ENCODE measurements at places on chromosomes 13 and 19. TPM values are rescaled to one million over a fixed set of nuclear protein-coding genes. Genes with fewer than 3 reads are reported as not detected.
A peak's percentile ranks its signal among the peaks of the same experiment; 100 is the strongest.

GRCh38 chr13:90798381-90798780 lies 549.1 kb upstream of the MIR17HG start:
- no peaks in the 10 kb centered on the region for H3K4me1 ChIP-seq
- no peak for DNase-seq
- no peaks in the 10 kb centered on the region for H3K36me3 ChIP-seq
- no peak overlapping the region for H3K27ac ChIP-seq

The IGSF23 gene
- total RNA-seq: not detected

DNA sequence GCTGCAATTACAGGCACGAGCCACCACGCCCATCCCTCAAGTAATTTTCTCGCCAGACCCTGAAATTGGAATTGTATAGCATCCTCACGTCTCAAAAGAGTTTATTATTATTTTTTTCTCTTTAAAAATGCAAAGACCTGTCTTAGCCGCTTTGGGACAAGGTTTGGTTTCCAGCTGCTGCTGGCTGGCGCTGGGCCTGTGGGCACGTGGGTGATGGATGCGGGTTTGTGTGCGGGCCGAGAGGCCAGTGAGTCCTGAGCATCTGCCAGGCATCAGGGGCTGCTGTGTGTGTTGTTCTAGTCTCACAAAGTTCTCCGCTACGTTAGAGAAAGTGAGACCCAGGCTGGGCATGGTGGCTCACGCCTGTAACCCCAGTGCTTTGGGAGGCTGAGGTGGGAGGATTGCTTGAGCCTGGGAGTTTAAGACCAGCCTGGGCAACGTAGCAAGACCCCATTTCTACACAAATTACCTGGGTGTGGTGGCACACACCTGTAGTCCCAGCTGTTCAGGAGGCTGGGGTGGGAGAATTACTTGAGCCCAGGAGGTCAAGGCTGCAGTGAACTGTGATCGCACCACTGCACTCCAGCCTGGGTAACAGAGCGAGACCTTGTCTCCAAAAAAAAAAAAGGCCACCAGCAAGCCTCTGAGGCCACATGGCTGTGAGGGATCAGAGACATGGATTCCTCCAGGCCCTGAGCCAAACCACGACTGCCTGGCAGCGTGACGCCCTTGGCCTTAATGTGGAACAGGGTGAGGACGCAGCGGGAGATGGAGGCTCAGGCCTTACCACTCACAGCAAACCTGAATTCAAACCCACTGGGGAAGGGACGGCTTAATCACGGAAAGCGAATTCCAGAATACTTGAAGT lies 4.7 kb upstream of the TMPRSS9 start:
- H3K4me1 ChIP-seq: no peaks in the 10 kb centered on the region
- no peak overlapping the region for H3K27ac ChIP-seq
- DNase-seq: no peak
- peaks cover 1% of the 10 kb centered on the region for H3K36me3 ChIP-seq
- no peak overlapping the region for H3K4me3 ChIP-seq

GRCh38 chr19:11887234-11887610 lies 360 bp upstream of the ZNF69 start:
- peak overlapping the region; percentile 15 for H3K4me3 ChIP-seq
- H3K27ac ChIP-seq: no peak overlapping the region
- peaks cover 2% of the 10 kb centered on the region for H3K27me3 ChIP-seq
- peaks cover 28% of the 10 kb centered on the region for H3K36me3 ChIP-seq
- no peaks in the 10 kb centered on the region for H3K4me1 ChIP-seq
- no peak for DNase-seq

The PEG3 gene
- total RNA-seq: not detected

- peaks cover 1% of the 10 kb centered on the region for H3K27me3 ChIP-seq
- H3K4me1 ChIP-seq: no peaks in the 10 kb centered on the region
- H3K4me3 ChIP-seq: no peak overlapping the region
- no peak for DNase-seq
- no peak overlapping the region for H3K27ac ChIP-seq
Observed at GRCh38 chr13:103195762-103196161, 129.5 kb upstream of the SLC10A2 start.

DNA sequence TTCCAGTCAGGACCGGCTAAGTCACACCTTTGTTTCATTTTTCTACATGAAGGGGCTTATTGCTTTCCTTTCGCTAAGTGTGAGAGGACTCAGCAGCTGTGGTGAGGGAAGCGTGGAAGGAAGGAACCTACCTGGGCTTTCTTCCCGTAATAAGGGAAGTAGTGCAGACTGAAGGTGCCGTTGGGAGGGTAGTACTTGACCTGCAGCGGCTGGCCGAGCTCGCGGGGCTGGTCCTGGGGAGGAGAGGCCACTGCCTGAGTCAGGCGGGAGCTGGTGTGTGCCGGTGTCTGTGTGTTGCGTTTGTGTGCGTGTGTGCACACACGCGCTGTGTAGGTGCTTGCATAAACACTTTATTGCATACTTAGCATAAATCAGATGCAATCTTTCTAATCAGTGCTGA lies 7.7 kb downstream of the ATP4B start:
- no peak for DNase-seq
- no peak overlapping the region for H3K4me3 ChIP-seq
- H3K27me3 ChIP-seq: peaks cover 7% of the 10 kb centered on the region
- peaks cover 6% of the 10 kb centered on the region for H3K36me3 ChIP-seq

- H3K4me1 ChIP-seq: no peaks in the 10 kb centered on the region
- peaks cover 2% of the 10 kb centered on the region for H3K27me3 ChIP-seq
- DNase-seq: no peak
- H3K27ac ChIP-seq: no peak overlapping the region
- no peak overlapping the region for H3K4me3 ChIP-seq
Observed at GRCh38 chr13:30882026-30882850, 23.8 kb upstream of the MEDAG start.

GRCh38 chr13:100333141-100333540 lies 244.2 kb downstream of the PCCA start:
- no peak overlapping the region for H3K4me3 ChIP-seq
- H3K4me1 ChIP-seq: no peaks in the 10 kb centered on the region
- H3K27ac ChIP-seq: no peak overlapping the region
- H3K27me3 ChIP-seq: no peaks in the 10 kb centered on the region

DNA sequence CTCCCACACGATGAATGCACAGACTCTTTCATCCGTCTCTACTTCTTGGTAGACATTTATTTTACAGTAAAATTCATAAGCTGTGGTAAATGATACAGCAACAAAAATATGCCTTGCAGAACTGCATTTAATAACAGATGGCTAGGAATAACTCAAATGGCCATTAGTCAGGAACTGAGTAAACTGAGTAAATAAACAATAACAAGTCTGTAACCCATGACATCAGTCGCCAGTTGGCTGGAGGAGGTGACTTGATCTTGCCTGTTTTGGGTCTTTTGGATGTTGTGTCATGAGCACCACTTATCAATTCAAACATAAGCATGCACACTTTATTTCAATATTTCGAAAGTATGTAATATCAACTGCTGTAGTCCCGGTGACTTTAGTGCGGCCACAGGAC lies 632.6 kb upstream of the ARGLU1 start:
- no peak overlapping the region for H3K4me3 ChIP-seq
- H3K27me3 ChIP-seq: peaks cover 4% of the 10 kb centered on the region
- no peak for DNase-seq
- H3K4me1 ChIP-seq: peaks cover 28% of the 10 kb centered on the region
- no peak overlapping the region for H3K27ac ChIP-seq
- no peaks in the 10 kb centered on the region for H3K36me3 ChIP-seq

DNA sequence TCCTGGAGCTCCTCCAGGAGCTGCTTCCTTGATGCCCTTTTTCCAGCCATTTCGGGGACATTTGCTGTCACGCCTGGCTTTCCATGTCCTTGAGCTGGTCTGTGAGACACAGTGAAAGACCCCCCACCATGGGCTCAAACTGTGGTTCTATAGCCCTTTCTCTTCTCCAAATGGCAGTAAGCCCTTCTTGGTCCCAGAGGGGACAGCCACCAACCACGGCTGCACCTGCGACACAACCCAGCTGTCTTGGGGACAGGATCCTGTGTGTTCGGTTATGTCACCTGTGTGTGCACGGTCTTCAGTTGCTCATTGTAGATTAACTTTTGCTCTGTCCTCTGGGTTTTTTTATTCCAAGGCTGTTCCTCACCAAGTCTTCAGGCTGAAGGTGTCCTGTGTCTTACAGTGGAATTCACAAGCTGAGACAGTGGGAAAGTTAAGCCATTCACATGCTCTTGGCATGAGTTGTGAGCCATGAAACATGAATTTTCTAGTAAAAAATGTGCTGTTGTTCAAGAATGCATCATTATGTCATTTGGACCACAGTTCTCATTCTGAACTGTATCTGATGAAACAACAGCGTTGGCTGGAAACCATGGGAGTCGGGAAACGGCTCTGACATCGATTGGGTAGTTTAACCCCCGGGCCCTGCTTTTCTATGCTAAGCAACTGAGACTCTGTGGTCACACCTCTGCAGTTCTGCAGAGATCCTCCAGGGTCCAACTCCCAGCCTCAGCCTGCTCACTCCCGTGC lies 129.5 kb upstream of the MCF2L start:
- H3K4me1 ChIP-seq: peaks cover 16% of the 10 kb centered on the region
- peaks cover 16% of the 10 kb centered on the region for H3K27me3 ChIP-seq
- peaks cover 59% of the 10 kb centered on the region for H3K36me3 ChIP-seq
- H3K4me3 ChIP-seq: no peak overlapping the region
